ENCODE measurements at places on chromosomes 5 and 9. TPM values are rescaled to one million over a fixed set of nuclear protein-coding genes. Genes with fewer than 3 reads are reported as not detected.

The GNAQ gene
- total RNA-seq = 15.4 TPM

The LCN12 gene
- not detected for total RNA-seq

The EXD3 gene
- 4.6 TPM for total RNA-seq

The TEK gene
- total RNA-seq = 0.23 TPM

The MSMP gene
- not detected for total RNA-seq

The PCAT7 gene
- not detected for total RNA-seq

The CDO1 gene
- not detected for total RNA-seq

The PHAX gene
- 28.2 TPM for total RNA-seq

The PPP3R2 gene
- not detected for total RNA-seq

The DPYSL3 gene
- total RNA-seq = 3.0 TPM

The WNK2 gene
- not detected for total RNA-seq

The C5orf58 gene
- not detected for total RNA-seq

The STPG3 gene
- total RNA-seq = not detected

The SPOCK1 gene
- total RNA-seq = 30.3 TPM

The LCN10 gene
- not detected for total RNA-seq

The SPINK5 gene
- total RNA-seq = 0.95 TPM

The MCCC2 gene
- total RNA-seq = 39.6 TPM

The SV2C gene
- 0.08 TPM for total RNA-seq

The SPRY4 gene
- 38.7 TPM for total RNA-seq

The GARIN3 gene
- total RNA-seq = not detected

The TTC39B gene
- total RNA-seq = 10.2 TPM

The CDX1 gene
- total RNA-seq = not detected

The SLC36A2 gene
- total RNA-seq = not detected

The PSIP1 gene
- total RNA-seq = 27.9 TPM

The RAB3C gene
- not detected for total RNA-seq

The PCDHA6 gene
- total RNA-seq = 0.16 TPM

The PCDHGA10 gene
- 1.3 TPM for total RNA-seq

The AIF1L gene
- 1.9 TPM for total RNA-seq

The ARID3C gene
- 0.31 TPM for total RNA-seq

The LVRN gene
- not detected for total RNA-seq

The SOWAHA gene
- total RNA-seq = not detected

The TRIM36 gene
- 1.7 TPM for total RNA-seq

The OR1Q1 gene
- total RNA-seq = not detected

The SAXO1 gene
- total RNA-seq = not detected

The ST6GALNAC4 gene
- total RNA-seq = 42.8 TPM

The PTPRD gene
- total RNA-seq = 1.6 TPM

The SMC2 gene
- 17.0 TPM for total RNA-seq

The ECSCR gene
- not detected for total RNA-seq

The SPATA31E1 gene
- total RNA-seq = not detected

The HACD4 gene
- 4.7 TPM for total RNA-seq

The DDX31 gene
- 14.6 TPM for total RNA-seq

The PDE6A gene
- under 0.01 TPM for total RNA-seq

The CDKN2A gene
- 47.6 TPM for total RNA-seq

The GFPT2 gene
- total RNA-seq = 5.1 TPM

The KCNN2 gene
- total RNA-seq = not detected

The ANKRD20A1 gene
- not detected for total RNA-seq

The BASP1 gene
- 154 TPM for total RNA-seq

The POLR1E gene
- total RNA-seq = 39.1 TPM

The SKP2 gene
- 27.9 TPM for total RNA-seq

The PCDHB14 gene
- total RNA-seq = 0.04 TPM

The NTNG2 gene
- not detected for total RNA-seq

The IRGM gene
- not detected for total RNA-seq

The ACOT12 gene
- not detected for total RNA-seq

The GFI1B gene
- not detected for total RNA-seq

The PCDHGA1 gene
- not detected for total RNA-seq

The SLC6A3 gene
- not detected for total RNA-seq

Data from hair follicular keratinocyte (primary cell).